ENCODE measurements at places on chromosomes 2 and 18.
A peak's percentile ranks its signal among the peaks of the same experiment; 100 is the strongest.

GRCh38 chr2:33033606-33034081 lies 86.9 kb downstream of the LTBP1 start:
- peak; percentile 46 for DNase-seq

DNA sequence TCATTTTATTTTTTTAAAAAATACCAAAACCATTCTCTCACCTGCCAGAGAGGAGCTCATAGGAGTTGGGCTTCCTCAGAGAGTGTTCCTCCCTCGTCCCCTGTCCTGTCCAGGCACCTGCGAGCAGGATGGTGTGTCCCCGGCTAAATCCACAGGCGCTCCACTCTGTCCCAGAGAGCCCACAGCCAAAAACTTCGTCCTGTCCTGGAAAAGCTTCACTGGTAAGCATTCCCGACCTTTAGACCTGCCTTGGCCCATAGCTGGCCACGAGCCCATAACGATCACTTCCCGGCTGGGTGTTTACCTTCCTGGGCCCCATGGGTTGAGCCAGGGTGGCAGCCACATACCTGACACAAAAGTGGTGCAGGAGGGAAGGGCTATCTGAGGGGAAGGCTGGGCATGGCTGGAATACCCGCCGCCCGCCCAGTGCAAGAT lies at the start of gene NGEF:
Gene NGEF, minus strand, starts transcription at position 230 of the 435 bp plus-strand sequence. CDS start 38,366 bp downstream, outside the sequence.
- no peak for DNase-seq

- DNase-seq: peak; percentile 71
These were observed 144.0 kb downstream of the TNS1 start for GRCh38 chr2:217858519-217859491.

GRCh38 chr2:241273210-241274020 lies 42.1 kb downstream of the HDLBP start:
- DNase-seq: no peak

GRCh38 chr2:165573534-165574461 lies 104.3 kb downstream of the CSRNP3 start:
- no peak for DNase-seq

DNA sequence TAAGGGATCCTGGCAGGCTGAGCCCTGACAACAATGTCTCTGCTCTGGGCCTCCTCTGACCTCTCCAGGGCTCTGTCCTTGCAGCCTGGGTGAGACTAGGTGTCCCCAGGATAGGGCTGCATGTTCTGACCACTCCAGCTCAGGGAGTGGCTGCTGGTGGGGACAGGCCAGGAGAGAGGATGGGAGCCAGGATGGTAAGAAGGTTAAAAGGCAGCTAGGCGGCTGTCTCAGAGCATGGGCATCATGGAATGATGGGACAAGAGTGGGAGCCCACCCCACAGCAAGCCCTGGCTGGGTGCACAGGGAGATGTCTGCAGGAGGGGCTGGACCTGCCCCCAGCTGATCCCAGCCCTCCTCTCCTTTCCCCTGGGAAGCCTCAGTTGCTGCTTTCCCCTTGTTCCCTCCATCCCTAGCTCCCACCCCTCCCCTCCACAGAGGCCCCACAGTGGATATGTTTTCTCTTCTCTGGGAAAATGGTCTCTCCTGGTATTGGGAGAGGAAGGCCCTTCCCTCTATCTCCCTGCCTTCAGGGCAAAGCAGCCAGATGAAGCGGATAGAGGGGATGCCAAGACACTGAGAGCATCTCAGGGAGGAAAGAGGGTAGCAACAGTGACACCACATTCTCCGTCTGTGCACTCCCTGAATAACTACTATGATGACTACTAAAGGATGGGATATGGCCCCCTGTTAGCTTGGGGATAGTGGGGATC lies 334.3 kb downstream of the DYSF start:
- DNase-seq: no peak

DNA sequence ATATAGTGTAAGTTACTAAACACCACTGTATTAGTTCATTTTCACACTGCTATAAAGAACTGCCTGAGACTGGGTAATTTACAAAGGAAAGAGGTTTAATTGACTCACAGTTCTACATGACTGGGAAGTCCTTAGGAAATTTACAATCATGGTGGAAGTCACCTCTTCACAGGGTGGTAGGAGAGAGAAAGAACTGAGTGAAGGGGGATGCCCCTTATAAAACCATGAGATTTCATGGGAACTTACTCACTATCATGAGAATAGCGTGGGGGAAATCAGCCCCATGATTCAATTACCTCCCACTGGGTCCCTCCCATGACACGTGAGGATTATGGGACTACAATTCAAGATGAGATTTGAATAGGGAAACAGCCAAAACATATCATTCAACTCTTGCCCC lies 618.0 kb downstream of the NYAP2 start:
- no peak for DNase-seq

GRCh38 chr2:241391892-241392665 lies 36.0 kb downstream of the FARP2 start:
- peak; percentile 33 for DNase-seq

- peak; percentile 14 for DNase-seq
These were observed 47.5 kb downstream of the ZNF638 start for GRCh38 chr2:71379086-71379485.

DNA sequence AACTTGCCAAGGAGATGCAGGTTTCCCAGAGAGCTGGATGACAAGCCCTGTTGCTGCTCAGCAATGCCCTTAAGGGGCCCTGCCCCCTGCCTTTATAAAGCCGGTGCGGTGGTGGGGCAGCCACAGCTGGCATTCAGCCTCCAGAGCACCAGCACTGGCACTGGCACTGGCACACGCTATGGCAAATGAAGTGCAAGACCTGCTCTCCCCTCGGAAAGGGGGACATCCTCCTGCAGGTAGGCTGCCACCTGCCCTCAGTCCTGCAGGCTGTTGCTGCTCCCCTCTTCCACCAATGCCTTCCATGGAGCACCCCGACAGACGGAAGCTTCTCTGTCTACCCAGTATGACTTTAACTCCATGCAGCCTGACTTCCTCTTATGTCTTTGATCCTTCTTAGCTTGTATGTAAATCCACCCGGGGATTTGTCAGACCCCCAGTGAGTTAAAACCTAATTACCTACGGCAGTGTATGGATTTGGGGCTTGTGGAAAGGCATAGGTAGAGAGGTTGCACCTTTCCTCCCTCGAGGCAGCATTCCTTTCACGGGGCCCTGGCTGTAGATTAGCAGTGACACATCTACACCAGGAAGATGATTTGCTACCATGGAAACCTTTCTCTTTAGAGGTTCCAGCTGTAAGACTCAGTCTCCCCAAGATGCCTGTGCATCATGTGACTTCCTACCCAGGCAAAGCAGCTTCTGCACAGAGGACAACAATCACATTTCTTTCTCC lies at the start of gene DAPL1:
Gene DAPL1, plus strand, starts transcription at position 123 of the 730 bp plus-strand sequence. Its CDS starts 56 bp downstream, at position 179.
- DNase-seq: no peak

DNA sequence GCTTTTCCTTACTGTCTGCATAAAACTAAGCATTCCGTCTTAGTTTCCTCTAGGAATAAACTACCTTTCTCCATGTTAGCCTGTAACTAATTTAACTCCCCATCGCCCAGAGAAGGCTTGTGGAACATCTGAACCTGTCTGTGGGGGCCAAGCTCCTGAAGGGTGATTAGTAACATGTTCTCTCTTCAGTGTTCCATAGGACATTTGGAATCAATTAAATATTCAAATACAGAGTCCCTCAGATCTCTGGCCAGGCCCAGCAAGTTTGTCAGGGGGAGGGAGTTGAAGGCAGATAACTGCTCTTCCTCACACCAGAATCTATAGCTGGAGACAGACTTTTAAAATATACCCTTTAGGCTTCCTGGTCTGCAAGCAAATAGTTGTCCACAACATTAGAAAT lies 8.8 kb downstream of the RDH14 start:
- DNase-seq: no peak

- peak; percentile 22 for DNase-seq
These were observed 69.3 kb downstream of the NCKAP5 start for GRCh38 chr2:133498662-133499585.

- DNase-seq: no peak
These were observed 92.6 kb upstream of the FAM117B start for GRCh38 chr2:202542142-202542541.

DNA sequence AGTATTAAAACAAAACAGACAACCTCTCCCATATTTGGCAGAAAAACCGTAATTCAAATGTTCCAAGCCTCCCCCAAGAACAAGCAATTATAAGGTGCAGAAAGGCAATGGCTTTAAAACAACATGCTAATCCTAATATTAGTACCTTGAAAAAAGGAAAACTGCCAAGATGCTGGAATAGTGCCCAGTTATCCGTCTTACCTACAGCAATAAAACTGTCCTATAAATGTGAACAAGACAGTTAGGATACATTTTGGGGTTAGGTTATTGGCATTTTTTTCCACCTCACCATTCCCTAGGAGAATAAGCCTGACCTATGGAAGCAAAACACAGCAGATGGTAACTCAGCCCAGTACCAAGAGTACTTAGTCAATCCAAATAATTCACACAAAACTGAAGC lies 83.2 kb downstream of the TCF4 start:
- no peak for DNase-seq

GRCh38 chr2:192298664-192299063 lies 103.9 kb upstream of the TMEFF2 start:
- no peak for DNase-seq

DNA sequence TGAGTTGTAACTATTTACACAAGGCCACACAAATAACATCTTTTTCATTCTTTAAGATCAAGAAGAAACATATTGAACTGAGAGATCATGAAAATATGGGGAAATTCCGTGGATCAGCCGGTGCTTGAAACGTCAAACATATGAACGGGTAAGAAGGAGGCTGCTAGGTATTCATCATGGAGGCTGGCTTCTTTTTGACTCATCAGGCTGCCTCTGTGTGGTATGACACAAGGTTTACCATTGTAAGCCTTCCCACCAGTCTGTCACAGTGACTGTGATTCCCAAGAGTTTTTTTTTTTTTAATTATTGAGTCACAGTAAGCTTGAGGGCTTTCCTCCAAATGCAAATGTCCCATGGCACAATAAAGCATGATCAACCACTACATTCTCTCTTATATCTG lies 506.9 kb downstream of the BCL11A start:
- DNase-seq: no peak

- DNase-seq: no peak
These were observed 7.2 kb upstream of the LAMA3 start for GRCh38 chr18:23682045-23682444.

DNA sequence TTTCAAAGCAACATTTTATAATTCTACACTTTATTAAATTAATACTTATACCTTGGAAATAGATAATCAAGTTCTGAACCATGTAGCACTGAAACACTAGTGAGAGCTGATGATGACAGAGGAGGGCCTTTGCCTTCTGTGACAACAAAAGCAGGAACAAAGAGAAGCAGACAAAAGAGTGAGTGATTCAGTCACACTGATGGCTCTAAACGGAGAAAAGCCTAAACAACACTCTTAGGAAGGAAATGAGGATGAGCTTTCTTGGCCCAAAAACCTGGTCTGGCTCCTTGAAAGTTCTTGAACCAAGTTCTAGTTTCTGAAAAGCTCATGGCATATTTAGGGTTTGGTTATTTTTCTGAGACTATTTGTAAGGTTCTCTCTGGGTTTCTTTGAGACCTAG lies 271.9 kb downstream of the DPP10 start:
- DNase-seq: no peak

DNA sequence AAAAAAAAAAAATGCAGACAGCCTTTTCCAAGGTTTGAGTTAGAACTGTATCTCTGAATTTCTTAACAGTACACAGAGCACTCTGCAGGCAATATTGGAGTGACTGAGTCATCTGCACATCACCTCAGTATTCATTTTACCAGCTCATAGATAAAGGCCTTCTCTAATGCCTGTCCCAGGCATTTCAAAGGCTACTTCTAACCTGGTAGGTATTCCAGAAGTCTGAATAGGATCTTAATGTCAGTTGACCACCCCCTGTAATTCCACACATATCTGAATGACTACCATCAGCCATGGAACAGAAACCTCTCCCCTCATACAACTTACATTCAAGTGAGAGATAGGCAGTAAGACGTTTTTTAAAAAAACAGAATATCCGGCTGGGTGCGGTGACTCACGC lies 9.0 kb downstream of the METTL21A start:
- peak; percentile 36 for DNase-seq

- DNase-seq: no peak
These were observed 4.3 kb downstream of the SIX3 start for GRCh38 chr2:44945676-44946371.

GRCh38 chr2:65605743-65606058 lies 173.3 kb upstream of the SPRED2 start:
- no peak for DNase-seq

DNA sequence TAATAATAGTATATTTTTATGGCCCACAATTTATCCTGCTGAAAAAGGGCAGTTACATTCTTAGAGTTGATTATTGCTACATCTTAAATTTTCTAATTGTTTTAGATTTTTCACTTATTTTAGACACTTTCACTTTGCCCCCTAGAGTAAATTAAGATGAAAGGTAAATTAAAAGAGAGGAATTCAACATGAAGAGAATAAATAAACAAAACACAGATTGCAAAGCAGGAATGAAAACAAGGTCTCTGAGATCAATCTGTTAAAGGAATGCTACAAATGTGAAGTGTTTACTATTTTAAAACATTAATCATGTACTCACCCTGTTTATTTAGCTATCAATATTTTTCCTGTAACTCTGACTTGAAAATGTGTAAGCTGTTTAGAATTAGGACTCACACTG lies 113.5 kb upstream of the ETAA1 start:
- no peak for DNase-seq

DNA sequence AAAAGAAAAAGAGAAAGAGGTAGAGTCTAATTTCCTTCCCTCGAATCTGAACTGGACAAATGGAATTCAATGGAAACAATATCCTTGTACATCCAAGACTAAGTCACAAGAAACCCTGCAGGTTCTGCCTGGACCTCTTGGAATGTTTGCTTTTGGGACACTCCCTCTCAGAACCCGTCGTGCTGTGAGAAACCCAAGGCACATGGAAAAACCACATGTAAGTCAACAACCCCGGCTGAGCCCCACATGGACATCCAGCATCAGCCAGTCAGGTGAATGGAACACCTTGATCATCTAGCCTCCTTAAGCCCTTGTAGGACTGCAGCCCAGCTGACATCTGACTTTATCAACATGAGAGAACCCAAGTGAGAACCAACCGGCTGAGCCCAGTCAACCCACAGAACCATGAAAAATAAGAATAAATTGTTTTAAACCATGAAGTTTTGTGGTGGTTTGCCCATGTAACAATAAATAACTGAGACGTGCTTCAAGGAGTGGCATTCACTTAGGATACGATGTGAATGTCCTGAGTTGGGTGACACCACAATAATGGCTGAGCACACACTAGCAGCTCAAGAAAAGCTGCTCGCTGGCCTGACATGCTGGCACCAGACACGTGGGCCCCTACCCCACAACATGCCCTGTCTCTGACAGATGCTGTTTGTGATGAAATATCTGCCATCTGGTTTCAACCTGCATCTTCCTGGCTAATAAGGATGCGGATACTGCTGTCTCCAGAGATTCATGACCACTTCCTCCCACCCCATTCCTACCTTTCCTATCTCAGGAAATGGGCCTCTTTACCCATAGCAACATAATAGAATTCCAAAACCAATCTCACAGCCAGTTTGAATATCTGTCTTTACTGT lies 28.8 kb downstream of the PKDCC start:
- DNase-seq: no peak

GRCh38 chr2:220458051-220458450 lies 830.6 kb downstream of the SLC4A3 start:
- no peak for DNase-seq

GRCh38 chr18:42330296-42330695 lies 375.3 kb downstream of the PIK3C3 start:
- DNase-seq: no peak

- DNase-seq: no peak
These were observed 192.9 kb upstream of the NRXN1 start for GRCh38 chr2:51224790-51225189.

GRCh38 chr2:232225429-232225828 lies 153.1 kb upstream of the ALPP start:
- DNase-seq: no peak

- DNase-seq: no peak
These were observed 157.9 kb downstream of the ANKRD44 start for GRCh38 chr2:197152451-197153228.
